Natural killer cell treated with Interleukin-12 subunit alpha and Interleukin-12 subunit beta and Interleukin-15 and Interleukin-18, amount 100 ng/mL, for 72 hours (primary cell): ENCODE measurements at places on chromosomes 7 and 10.
A peak's percentile ranks its signal among the peaks of the same experiment; 100 is the strongest.

DNA sequence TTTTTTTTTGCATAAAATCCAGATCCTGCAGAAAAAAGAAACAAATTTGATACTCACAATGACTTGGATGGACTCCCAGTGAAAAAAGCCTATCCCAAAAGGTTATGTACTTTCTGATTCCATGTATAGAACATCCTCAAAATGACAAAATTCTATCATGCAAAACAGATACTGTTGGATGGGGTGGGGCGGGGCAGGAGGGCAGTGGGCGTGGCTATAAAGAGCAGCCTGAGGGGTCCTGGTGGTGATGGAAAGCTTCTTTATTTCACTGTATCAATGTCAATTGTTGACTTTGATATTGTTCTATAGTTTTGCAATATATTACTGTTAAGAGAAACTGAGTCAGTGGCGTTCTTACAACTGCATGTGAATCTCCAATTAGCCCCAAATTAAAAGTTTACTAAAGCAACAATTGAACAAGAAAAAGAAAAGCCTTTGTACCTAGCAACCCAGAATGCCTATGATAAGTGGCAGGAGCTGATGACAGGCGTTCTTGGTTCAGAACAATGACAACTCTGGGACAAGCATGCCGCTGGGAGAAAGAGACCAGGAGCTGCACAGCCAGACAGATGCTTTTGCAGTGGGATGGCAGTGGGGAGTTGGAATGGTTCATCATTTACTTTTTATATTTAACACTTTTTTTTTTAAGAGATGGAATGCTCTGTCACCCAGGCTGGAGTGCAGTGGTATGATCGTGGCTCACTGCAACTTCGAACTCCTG, 101.9 kb downstream of the LHPP start:
- DNase-seq, result peak; percentile 42

GRCh38 chr10:50511492-50512213, 112.1 kb downstream of the SGMS1 start:
- DNase-seq, result no peak

DNA sequence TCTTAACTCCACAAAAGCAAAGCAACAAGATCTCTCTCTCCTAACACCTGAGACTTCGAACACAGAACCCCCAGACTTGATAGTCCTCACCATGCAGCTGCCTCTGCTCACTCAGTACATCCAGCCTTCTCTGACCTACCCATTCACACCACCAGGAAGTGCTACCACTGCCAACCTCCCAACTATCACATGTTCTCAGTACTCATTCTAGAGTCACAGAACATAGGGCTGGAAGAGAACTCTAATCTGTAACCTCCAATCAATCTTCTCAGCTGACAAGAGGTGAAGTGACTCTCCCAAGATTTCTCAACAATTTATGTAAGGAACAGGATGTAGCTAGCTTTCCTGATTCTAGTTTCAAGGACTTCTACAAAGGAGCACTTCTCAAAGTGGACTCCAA, 3.8 kb downstream of the NUDCD3 start:
- no peak for DNase-seq

- DNase-seq, result no peak
Observed at GRCh38 chr7:151411551-151411950, 1.7 kb upstream of the WDR86 start.

DNA sequence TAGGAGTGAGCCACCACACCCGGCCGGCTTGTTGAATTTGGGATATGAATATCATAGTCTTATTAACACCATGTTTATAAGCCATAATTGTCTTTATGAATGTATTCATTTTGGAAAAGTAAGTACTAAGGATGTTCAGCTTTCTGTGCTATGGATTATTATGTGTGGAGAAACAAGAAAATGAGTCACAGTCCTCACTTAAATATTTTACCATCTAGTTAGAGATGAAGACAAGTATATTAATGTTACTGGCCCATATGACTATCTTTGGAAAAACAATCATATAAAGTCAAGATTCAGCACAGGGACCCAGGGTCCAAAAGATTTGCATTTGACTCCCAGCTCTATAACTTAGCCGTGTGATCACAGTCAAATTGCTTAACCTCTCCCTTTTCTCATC, 9.8 kb upstream of the TOMM7 start:
- no peak for DNase-seq

GRCh38 chr10:99427566-99428190, 2.7 kb downstream of the GOT1 start:
- no peak for DNase-seq
